ENCODE measurements at places on chromosomes 2 and 18.
A peak's percentile ranks its signal among the peaks of the same experiment; 100 is the strongest.

DNA sequence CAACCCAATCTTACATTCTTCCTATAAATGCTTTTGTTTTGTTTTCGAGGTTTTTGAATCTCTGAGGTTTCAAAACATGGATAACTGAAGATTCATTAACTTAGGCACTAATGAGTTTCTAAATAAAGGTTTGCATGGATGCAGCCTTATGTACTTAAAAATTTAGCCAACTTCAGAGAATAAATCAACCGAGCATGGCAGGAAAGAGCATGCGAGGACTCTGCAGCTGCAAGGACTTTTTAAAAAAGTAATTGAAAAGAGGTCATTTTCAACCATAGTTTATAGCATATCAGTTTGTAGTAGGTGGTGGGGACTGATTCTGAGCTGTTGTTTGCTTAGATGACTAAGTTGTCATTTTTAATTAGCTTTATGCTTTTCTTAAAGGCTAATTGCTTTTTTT, 567.0 kb upstream of the ZEB2 start:
- DNase-seq = no peak

DNA sequence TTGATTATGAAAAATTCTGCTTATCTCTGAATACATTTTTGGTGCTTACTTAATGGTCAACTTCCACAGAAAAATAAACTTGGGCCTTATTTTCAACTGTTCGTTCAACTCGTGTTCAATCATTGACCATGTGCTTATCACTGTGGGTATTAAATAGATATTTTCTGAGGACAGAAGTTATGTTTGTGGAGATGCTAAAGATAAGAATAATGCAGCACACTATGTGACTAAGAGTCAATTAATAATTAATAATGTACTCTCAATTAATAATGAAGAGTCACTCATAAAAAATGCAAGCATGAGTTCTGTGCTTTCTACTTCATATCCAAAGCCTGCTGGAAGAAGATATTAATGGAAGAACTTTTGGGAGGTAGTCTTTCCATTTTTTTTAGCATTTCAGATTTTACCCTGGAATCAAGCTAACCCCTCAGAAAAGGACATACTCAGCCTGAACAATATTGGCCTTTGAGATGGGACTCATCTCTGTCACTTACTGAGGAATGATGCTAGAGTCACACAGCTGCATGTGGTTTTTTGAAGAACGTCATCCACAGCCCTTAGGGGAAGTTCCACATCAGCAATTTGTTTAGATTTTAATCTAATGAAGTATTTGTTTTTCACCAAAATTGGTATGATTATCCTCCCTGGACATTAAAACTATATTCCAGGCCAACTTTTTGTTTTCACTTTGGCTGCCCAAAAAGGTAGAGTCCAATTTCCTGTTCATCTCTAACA, 191.9 kb upstream of the CRIM1 start:
- DNase-seq = no peak

DNA sequence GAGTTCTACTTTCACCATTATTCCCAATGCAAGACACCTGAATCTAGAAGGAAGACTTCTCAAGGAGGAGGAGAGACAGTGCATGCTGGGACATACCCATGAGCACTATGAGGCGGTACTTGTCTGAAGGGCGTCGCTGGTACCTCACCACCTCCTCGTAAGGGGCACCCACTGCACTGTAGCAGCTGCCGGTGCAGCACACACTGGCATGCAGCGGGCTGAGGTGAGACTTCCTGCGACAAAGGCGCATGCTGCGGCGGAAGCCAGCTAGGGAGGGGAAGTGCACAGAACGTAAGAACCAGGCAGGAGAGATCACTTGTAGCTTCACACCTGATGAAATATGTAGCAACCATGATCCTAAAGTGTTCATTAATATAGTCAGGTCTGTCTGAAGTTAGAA, 12.8 kb upstream of the TMEM237 start:
- DNase-seq = no peak

GRCh38 chr2:241216211-241216761, 27.8 kb downstream of the ANO7 start:
- DNase-seq = peak; percentile 31

- DNase-seq = no peak
Observed at GRCh38 chr2:222739939-222740338, 68.5 kb downstream of the MOGAT1 start.

DNA sequence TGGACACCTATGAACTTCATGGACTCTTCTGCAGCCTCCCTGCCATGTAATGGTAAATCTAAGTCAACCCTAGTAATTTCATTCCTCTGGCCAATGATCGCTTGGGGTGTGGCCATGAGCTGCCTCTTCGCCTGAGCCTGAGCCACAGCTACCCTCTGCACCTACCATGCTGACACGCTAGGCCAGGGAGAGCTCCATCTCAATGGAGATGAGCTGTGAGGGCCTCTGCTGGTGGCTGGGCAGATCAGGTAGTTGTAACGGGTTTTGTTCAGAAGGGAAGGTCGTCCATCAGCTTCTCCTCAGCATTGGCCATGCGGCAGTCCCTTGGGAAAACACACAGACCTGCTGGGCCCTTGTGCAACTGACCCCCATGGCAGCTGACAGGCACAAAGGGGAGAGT, 24.4 kb downstream of the MPHOSPH10 start:
- no peak for DNase-seq

DNA sequence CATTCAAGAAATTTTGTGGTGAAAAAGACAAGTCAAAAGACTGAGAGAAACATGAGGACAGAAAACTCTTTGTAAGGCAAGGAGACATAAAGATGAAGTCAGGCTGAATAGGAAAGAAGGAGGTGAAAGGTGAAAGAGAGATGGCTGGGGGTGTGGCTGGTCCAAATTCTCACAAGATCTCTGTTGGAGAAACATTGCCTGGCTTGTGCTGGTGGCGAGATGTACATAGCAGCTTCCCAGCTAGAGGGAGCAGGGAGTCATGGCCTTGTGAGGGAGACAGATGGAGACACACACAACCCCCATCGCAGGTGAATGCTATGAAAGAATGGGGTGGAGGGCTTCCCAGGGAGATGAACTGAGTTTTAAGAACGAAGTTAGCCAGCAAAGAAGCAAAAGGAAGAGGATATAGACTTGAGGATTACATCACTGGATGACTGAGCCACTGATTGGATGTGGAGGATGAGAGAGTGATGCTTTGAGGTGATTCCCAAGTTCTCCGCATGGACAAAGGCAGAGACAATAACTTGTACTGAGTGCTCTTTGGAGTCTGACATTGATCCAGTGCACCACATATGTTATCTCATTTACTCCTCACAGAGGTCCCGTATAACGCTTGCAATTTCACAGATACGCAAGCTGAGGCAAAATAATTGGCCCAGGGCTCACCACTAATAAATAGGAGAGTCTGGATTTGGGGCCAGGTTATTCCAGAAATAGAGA, 3.7 kb upstream of the EMX1 start:
- no peak for DNase-seq

- no peak for DNase-seq
Observed at GRCh38 chr2:227177592-227178336, 13.3 kb downstream of the COL4A3 start.

DNA sequence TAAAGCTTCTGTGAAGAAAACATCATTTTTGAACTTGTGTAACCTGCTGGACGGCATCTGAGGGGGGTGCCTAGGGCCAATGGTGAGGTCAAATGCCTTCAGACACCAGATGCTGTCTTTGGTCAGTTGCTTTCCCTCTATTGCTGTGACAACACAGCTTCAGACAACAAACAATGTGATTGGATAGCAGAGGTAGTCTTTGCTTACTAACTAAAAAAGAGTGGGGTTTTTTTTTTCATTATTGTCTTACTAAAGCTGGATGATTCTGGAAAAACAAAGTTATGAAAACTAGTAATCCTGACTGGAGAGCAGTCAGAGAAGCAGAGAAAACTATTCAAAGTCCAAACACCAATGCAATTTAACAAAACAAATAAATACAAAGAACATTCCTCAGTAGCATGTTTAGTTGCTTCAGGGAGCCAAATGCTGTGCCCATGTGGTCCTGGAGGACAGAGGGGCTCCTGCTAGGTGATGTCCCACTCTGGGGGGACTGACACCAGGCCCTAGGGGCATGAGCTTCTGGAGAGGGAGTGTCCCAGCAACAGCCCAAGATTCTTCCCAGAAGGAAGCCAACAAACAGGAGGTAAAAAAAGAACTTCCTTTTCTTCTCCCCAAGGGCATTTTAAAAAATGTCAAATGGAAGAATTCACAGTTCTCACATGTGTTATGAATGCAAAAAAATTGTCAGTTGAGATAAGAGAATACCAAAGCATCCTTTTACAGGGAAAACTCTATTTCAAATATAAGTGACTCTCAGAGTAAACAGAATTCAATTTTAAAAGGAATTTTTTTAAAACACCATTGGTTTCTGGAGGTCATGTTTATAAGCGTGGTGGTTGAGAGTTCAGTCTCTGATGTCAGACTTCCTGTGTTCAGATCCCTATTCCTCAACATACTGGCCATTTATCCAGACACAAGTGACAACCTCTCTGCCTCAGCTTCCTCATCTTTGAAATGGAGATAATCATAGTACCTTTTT, 181.1 kb upstream of the PGAP1 start:
- DNase-seq = peak; percentile 9

- peak; percentile 30 for DNase-seq
Observed at GRCh38 chr2:239049421-239050251, 201.8 kb downstream of the TWIST2 start.

DNA sequence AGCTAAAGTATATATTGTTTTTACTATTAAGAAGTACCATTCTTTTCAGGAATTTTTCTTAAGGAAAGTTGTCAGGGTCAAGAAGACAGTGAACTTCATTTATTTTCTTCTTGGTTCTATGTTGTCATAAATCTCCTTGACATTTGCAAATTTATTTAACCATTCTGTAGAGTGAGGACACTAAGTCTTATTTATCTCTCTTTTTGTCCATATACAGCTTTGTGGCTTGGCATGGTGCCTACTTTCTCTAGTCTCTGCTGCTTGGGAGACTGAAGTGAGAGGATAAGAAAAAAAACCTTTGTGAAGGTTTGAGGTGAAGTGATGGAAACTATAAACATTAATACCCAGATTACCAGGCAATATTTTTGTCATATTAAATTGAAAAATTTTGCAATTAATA, 1389.4 kb downstream of the SUCLG1 start:
- DNase-seq = peak; percentile 85

DNA sequence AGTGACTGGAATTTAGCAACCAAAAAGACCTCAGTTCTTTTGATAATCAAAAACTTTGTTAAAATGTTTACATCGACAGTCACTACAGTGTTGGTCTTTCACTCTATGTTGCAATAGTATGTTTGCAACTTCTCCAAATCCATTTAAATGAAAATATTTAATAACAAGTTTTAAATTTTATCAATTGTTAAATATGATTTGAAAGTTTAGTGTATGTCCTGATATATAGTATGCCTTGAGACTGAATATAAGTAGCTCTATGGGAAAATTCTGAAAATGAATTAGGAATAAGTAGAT, 109.9 kb downstream of the ANKRD44 start:
- no peak for DNase-seq

GRCh38 chr2:184137955-184138354, 460.4 kb upstream of the ZNF804A start:
- DNase-seq = no peak

Data from fibroblast of upper back skin (primary cell).